ENCODE measurements at places on chromosomes 4 and X. TPM values are rescaled to one million over a fixed set of nuclear protein-coding genes. Genes with fewer than 3 reads are reported as not detected.

DNA sequence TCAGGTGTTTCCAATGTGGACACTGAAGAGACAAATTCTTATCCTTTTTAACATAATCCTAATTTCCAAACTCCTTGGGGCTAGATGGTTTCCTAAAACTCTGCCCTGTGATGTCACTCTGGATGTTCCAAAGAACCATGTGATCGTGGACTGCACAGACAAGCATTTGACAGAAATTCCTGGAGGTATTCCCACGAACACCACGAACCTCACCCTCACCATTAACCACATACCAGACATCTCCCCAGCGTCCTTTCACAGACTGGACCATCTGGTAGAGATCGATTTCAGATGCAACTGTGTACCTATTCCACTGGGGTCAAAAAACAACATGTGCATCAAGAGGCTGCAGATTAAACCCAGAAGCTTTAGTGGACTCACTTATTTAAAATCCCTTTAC is 18.6 kb downstream of the TLR7 start:
- H3K27ac ChIP-seq: no peak overlapping the region
- no peaks in the 10 kb centered on the region for H3K4me1 ChIP-seq
- no peaks in the 10 kb centered on the region for H3K27me3 ChIP-seq
- H3K4me3 ChIP-seq: no peak overlapping the region
- DNase-seq: no peak

- no peak overlapping the region for H3K4me3 ChIP-seq
- H3K27ac ChIP-seq: no peak overlapping the region
- DNase-seq: no peak
- H3K36me3 ChIP-seq: no peaks in the 10 kb centered on the region
- H3K27me3 ChIP-seq: no peaks in the 10 kb centered on the region
Observed at GRCh38 chrX:69991685-69992084, 58.1 kb downstream of the AWAT2 start.

The H2BW2 gene
- not detected for total RNA-seq

GRCh38 chrX:119512146-119512800 is 44.0 kb downstream of the SLC25A5 start:
- no peaks in the 10 kb centered on the region for H3K27me3 ChIP-seq
- H3K4me3 ChIP-seq: no peak overlapping the region
- DNase-seq: peak; percentile 78
- no peaks in the 10 kb centered on the region for H3K4me1 ChIP-seq

Data from kidney (tissue), 22 donors.